AG09319 (cell line): ENCODE measurements at places on chromosomes 6 and 20.

GRCh38 chr6:111952274-111952673 is 79.0 kb upstream of the FYN start:
- no peak for DNase-seq

GRCh38 chr6:105545947-105546731 is 143.3 kb upstream of the PREP start:
- peak; percentile 78 for DNase-seq

DNA sequence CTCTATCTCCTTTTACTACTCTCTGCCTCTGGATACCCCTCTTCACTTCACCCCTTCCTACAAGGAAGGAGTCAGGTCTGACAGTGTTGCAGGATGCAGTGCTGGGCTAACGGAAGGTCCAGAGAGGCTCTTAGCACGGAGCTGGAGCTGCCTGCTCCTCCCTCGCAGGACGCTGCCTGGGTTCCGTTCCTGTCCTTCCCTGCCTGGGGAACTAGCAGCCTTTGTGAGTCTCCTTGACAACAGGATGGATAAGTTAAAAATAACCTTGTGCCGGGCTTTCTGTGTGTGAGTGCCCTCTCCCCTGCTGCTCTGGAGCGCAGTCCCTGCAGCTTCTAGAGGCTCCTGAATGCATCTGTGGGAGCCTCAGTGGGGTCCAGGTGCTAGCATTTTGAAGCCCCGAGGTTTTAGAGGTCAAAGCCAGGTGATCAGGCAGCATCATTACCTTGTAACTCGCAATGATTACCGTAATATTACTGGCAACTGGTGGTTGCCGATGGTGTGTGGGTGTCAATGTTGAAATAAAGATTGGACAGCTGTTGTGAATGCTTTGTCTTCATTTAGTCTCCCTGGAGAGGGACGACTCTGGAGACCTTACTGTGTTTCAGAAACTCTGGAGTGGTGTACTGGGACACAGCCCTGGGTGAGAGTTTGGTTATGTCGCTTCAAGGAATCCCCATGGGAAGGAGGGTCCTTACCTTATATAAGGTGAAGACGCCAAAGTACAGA is 44.4 kb downstream of the CDS2 start:
- no peak for DNase-seq

GRCh38 chr20:998231-998830 is 3.8 kb downstream of the RSPO4 start:
- no peak for DNase-seq

DNA sequence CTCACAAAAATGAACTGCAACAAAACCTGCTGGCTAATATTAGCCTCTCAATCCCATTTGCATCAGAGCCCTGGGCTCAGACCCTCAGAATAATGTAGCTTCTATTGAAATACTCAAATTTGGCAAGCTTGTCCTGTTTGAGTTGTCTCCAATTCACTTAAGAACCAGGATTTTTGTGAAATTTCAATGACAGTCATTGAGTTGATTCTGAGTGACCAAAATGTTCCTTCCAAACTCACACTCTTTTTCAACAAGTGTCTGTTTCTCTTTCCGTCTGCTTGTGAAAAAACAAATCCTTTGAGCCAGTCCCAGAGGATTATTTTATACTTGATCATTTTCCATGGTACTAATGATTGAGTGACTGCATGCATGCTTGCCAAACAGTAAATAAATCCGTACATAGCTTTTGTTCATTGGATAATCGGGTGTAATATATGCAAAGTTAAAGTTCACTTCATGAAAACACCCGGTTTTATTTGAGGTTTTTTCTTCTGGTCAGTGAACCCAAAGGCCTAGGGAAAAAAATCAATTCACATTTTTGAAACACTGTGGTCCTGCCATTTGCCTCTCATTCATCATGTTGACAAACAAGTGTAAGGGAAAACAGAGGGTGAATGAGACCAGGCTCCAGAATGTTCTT is 16.4 kb upstream of the SLC22A2 start:
- DNase-seq = no peak

GRCh38 chr6:31768363-31769257 is 6.2 kb downstream of the SAPCD1 start:
- DNase-seq = no peak

DNA sequence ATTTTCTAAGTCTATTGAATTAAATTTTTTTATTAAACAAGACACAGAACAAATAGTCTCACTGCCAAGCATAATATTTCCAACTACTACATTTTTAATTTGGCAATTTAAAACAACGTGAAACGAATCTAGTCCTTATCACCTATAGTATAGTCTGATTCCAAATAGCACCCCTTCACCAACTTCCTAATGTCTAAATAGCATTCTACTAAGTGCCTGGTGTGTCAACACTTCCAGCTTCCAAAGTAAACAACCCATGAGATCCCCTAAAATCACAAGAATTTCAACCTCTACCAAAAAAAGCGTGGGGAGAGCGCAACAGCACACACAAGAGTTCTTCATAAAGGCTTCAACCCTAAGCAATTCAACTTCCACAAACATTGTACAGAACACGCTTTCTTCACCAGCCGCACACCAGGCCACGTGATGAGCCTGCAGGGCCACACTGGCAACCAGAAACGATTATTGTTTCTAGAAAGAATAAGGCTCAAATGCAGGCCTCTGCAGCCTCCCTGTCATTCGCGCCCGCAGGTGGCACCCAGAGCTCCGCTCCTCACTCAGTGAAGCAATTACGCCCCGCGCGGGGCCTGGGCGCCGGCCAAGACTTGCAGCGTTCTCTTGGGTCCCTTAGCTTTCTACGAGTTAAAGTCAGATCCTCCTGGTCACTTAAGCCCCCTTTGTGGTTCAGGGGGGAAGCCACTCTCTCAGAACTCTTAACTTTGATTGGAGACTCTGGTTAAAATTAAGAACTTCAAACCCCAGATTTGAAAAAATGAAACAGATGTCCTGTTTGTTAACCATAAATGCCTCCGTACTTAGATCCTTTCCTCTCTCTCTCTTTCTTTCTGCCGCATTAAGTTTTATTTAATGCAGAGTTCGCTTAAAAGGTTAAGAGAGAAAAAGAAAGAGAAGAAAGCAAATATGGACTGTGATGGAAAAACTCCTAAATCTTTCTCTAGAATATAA is 18.3 kb downstream of the SIM1 start:
- DNase-seq = no peak

DNA sequence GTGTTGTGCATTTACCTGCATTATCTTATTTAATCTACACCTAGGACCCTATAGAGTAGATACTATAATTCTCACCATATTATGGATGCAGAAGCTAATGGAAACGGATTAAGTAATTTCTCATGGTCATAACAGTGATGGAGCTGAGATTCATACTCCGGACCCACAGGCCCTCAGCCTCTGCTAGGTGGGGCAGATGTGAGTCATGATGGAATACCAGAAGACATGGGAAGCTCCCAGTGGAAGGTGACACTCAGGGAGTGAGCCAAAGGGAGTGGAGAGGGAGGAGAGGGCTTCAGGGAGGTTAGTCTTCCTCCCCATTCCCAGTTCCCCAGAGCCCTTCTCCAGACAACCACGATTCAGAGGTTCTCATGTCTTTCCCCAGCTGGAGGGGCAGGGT is 65.2 kb upstream of the GPR6 start:
- DNase-seq = no peak

DNA sequence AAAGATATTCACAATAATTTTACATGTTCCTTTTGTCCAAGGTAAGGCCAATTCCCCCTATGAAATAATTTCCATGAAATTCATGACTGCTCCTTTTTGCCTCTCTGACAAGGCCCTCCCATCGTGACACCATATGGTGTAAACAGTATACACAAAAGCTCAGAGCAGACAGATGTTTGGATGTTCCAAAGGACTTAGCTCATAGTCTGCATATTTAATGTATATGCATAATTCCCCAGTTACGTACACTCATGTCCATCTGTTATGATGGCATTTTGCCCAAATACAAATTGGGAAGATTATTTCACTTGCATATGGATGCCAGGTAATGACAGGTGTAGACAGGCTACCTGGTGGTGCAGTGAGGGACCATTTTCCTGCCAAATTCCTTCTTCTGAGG is 376.5 kb downstream of the KHDRBS2 start:
- DNase-seq = no peak

DNA sequence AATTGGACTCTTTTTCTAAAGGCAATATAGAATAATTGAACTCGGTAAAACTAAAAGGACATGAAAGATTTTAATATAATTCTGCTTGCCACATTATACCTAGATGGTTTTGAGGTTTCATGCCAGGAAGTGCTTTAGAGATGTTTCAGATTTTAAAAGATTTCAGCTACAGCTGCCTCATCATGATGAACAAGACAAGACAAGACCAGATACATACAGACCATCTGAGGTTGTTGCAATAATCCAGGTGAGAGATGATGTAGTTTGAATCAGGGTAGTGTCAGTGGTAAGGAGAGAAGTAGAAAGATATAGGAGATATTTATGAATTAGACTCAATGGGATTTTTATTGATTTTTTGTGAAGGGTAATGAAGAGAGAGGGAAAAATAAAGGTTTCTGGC is 374.3 kb upstream of the HSF2 start:
- DNase-seq = no peak

- no peak for DNase-seq
Measured at GRCh38 chr6:166691199-166691598, 64.1 kb upstream of the RPS6KA2 start.

DNA sequence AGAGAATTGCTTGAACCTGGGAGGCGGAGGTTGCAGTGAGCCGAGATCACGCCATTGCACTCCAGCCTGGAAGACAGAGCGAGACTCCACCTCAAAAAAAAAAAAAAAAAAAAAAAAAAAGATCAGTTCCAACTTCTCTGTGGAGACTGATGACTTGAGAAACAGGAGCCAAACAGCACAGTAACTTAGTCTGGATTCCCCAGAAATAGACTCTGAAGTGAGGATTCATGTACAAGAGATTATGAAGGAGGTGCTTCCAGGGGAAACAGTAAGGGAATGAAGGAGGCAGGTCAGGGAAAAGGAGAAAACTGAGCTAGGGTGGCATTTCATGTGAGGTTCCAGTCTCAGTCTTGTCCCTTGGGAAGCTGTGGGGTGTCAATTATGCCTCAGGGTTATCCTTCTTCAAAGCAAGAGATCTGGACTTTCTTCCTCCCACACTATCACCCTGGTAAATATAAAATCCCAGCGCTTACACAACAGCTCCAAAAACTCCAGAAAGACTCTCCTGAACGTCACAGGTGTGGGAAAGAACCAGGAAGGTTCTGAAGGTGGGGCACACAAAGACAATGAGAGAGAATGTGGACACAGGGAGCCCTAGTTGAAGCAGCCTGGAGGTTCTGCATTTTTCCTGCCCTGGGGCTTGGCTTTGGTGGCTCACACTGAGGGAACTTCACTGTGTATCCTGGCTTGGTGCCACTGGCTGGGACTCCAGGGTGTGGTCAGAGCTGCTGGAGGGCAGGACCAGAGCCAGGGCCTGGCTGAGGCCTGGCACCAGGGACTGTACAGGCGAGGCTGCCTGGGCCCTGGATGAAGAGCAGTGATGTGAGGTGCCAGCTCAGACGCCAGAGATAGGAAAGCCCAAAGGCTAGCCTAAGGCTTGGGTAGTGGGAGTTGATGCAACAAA is 46.8 kb downstream of the PCNA start:
- DNase-seq = peak; percentile 40

DNA sequence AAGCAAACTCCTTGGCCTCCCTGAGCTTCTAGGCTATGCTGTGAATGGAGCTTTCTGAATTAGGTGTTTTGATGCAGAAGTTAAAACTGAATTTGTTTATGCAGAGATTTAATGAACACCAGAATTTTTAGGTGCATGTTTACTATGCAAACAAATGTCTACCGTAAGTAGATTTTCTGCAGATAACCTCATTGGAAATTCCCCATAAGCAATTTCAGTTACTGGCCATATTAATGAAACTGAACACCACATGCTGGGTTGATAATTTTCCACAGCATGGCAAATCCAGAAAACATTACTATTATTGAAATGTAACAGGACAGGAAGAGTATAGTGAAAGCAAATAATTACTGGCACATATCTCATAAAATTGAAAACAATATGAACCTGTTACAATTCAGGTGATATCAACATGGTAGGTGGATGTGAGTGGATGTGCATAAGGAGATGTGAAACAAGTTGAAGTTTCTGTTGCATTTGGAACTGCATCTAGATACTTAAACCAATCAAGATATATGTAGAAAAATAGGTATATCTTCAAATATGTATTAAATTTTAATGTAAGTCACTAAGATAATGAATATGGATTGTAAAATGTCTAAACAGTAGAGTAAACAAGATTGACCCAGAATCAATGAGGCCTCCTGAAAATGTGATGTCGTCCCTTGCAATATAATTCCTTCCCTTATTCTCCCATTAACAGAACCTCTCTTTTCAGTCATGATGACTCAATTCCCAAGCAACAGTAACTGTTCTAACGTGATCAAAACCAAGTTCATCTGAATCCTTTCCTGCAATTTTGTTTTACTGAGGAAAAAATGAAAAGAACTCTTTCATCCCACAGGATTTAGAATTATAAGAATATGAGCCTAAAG is 11.0 kb downstream of the PTCHD4 start:
- no peak for DNase-seq

- no peak for DNase-seq
Measured at GRCh38 chr6:167576828-167577503, 249.7 kb upstream of the AFDN start.

DNA sequence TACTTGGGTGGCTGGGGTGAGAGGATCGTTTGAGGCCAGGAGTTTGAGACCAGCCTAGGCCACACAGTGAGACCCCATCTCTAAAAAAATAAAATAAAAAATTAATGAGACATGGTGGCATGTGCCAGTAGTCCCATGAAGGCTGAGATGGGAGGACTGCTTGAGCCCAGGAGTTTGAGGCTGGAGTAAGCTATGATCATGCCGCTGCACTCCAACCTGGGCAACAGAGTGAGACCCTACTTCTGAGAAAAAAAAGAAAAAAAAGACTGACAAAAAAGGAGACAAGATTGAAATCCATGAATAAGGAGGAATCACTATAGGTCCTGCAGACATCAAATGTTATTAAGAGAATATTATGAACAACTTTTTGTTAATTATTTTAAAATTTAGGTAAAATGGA is 23.7 kb upstream of the BPHL start:
- DNase-seq = no peak

GRCh38 chr6:87244380-87244779 is 78.0 kb upstream of the SMIM8 start:
- DNase-seq = no peak

DNA sequence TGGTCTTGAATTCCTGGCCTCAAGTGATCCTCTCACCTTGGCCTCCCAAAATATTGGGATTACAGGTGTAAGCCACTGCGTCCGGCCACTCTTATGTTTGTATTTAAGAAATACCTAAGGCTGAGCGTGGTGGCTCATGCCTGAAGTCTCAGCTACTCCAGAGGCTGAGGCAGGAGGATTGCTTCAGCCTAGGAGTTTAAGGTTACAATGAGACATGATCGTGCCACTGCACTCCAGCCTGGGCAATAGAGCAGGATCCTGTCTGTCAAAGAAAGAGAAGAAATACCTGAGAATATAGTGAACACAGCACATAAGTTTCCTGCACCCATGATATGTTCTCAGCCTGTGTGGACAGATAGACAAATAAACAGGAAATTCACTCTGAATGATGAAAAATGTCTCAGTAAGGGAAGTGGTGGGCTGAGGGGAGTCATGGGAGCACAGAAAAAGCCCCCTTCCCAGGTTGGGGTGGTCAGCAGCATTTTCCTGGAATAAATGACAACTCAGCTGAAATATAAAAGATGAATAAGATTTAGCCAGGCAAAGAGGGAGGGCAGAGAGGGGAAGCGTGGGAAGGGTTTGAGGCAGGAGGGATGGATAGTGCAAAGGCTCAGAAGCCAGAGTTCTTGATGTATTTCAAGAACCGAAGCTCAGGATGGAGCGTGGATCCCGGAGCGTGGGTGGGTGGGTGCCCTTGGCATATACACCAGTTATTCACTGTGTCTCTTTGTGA is 13.8 kb upstream of the MMP9 start:
- DNase-seq = no peak

- no peak for DNase-seq
Measured at GRCh38 chr6:112562301-112563231, 215.4 kb downstream of the RFPL4B start.
